Activated CD4-positive, alpha-beta memory T cell treated with anti-CD3 and anti-CD28 coated beads for 36 hours (primary cell): ENCODE measurements at places on chromosomes 2 and 18. TPM values are rescaled to one million over a fixed set of nuclear protein-coding genes. Genes with fewer than 3 reads are reported as not detected.
A peak's percentile ranks its signal among the peaks of the same experiment; 100 is the strongest.

RGPD3 gene
- total RNA-seq = 0.31 TPM

TRIM43 gene
- total RNA-seq = not detected

HAT1 gene
- 86.2 TPM for total RNA-seq

PIEZO2 gene
- total RNA-seq = not detected

FLACC1 gene
- total RNA-seq = 0.67 TPM

MATN3 gene
- not detected for total RNA-seq

GRCh38 chr18:36947820-36948348, 119.0 kb downstream of the KIAA1328 start:
- DNase-seq = no peak
- no peak overlapping the region for H3K4me3 ChIP-seq
- peaks cover 12% of the 10 kb centered on the region for H3K36me3 ChIP-seq
- H3K27ac ChIP-seq = no peak overlapping the region
- no peaks in the 10 kb centered on the region for H3K4me1 ChIP-seq

DNA sequence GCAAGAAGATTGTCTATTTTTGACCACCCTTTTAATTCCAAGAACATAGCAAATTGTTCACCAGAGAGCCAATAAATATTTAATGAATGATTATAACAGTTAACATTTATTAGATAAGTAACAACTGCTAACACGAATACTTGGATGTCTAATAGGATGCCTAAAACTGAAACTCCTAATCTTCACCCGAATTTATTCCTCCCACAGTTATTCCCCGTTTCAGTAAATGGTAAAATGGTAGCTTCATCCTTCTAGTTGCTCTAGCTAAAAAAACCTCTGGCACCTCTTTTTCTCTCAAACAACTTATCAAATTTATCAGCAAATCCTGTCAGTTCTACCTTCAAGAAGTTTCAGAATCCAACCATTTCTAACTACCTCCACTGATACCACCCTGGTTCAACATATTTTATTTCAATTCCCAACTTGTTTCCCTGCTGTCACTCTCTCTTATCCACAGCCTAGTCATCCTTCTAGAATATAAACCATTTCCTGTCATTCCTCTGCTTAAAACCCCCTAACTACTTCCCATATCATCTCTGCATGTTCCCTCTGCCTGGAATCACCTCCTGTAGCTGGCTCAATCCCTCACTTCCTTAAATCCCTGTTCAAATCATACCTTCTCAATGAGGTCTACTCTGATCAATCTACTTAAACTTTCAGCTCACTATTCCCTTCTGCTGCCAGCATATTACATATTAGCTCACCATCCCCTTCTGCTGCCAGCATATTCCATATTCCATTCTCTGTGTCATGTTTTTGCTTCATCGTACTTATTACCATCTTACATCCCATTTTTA, 93.8 kb downstream of the ROCK2 start:
- peaks cover 16% of the 10 kb centered on the region for H3K36me3 ChIP-seq
- H3K4me1 ChIP-seq = peaks cover 9% of the 10 kb centered on the region
- no peaks in the 10 kb centered on the region for H3K27me3 ChIP-seq

- H3K27ac ChIP-seq = peak overlapping the region; percentile 49
- peaks cover 13% of the 10 kb centered on the region for H3K4me1 ChIP-seq
- H3K36me3 ChIP-seq = peaks cover 2% of the 10 kb centered on the region
- DNase-seq = peak; percentile 26
- H3K27me3 ChIP-seq = peaks cover 39% of the 10 kb centered on the region
Observed at GRCh38 chr18:70289351-70290312, 787 bp downstream of the SOCS6 start.

DNA sequence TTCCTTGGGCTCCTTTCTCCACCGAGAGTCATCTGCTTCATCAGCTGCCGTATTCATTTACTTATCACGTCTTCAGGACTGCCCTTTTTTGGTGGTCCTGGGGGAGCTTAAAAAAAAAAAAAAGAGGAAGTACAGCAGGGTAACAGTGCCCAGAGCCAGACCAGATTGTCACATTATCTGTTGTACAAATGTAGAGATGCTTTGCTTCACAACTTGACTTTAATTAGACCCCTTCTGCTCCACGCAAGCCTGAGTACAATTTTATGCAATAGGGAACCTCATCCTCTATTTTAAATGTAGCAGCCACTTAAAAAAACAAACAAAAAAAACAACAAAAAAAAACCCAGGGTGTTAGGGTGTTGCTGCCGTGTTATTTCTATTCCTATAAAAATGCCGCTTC, 128.3 kb downstream of the PRPF40A start:
- no peak overlapping the region for H3K27ac ChIP-seq
- no peak overlapping the region for H3K4me3 ChIP-seq
- H3K4me1 ChIP-seq = peaks cover 14% of the 10 kb centered on the region
- H3K27me3 ChIP-seq = peaks cover 2% of the 10 kb centered on the region
- DNase-seq = no peak

GRCh38 chr2:236334122-236334876, 70.1 kb upstream of the ASB18 start:
- peaks cover 7% of the 10 kb centered on the region for H3K27me3 ChIP-seq
- H3K36me3 ChIP-seq = no peaks in the 10 kb centered on the region
- no peaks in the 10 kb centered on the region for H3K4me1 ChIP-seq
- H3K27ac ChIP-seq = no peak overlapping the region
- DNase-seq = no peak

DNA sequence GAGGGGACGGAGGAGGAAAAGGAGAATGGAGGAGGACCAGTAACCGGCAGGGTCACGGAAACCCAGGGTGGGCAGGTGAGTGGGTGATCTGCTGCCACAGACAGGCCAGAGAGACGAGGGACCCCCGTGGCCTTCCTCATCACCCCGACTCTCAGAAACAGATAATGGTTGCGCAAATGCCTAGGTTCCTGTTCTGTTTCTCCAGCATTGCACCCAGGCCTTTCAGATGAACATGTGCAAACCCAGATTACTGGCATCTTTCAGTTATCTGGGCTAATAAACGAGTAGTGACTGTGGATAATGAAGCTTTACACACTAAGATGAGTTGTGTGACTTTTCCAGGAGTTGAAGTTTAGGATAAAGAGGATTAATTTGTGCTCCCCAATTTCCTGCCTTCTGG, 46.5 kb downstream of the TET3 start:
- peak overlapping the region; percentile 1 for H3K27ac ChIP-seq
- H3K4me3 ChIP-seq = no peak overlapping the region
- no peak for DNase-seq
- H3K27me3 ChIP-seq = no peaks in the 10 kb centered on the region
- H3K4me1 ChIP-seq = peaks cover 63% of the 10 kb centered on the region

DNA sequence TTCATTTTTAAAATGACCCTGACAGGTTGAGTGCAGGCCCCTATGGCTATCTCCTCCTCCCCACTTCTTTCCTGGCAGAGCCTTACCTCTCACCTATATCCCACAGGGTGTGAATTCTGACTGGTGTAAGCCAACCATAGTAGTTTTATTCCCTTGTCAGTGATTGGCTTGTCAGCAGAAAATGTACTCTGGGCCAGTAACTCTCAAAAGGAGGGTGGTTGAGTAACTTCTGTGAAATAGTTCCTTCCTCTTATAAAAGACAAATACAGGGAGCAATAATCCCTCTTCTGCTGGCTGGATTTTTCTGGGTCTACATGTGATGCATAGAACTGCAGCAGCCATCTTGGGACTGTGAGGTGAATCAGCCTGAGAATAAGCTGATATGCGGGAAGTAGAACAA, 83.4 kb downstream of the RAPH1 start:
- H3K4me3 ChIP-seq = no peak overlapping the region
- DNase-seq = no peak
- no peaks in the 10 kb centered on the region for H3K27me3 ChIP-seq
- H3K27ac ChIP-seq = no peak overlapping the region

GRCh38 chr2:146931109-146931508, 913.7 kb upstream of the ACVR2A start:
- no peaks in the 10 kb centered on the region for H3K27me3 ChIP-seq
- H3K4me3 ChIP-seq = no peak overlapping the region
- DNase-seq = no peak
- H3K4me1 ChIP-seq = no peaks in the 10 kb centered on the region
- H3K36me3 ChIP-seq = no peaks in the 10 kb centered on the region
- no peak overlapping the region for H3K27ac ChIP-seq

DNA sequence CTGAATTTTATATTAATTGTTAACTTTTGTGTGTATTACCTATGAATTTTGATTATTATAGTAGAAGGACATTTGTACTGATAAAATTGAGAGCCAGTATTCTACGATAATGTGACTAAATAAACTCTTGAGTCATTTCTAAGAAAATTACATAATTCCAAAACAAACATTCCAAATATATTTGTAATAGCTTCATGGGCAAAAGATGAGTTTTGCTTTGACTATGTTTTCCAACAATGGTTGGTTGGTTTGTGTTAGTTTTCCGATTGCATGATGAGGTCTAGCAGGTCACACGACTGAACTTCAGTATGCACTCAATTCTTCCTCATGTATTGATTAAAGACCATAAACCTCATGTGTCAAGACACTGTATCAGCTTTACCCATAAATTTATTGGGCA, 71.7 kb upstream of the WDR75 start:
- no peak for DNase-seq
- H3K36me3 ChIP-seq = no peaks in the 10 kb centered on the region
- H3K4me3 ChIP-seq = no peak overlapping the region
- H3K27me3 ChIP-seq = no peaks in the 10 kb centered on the region
- H3K4me1 ChIP-seq = peaks cover 6% of the 10 kb centered on the region

DNA sequence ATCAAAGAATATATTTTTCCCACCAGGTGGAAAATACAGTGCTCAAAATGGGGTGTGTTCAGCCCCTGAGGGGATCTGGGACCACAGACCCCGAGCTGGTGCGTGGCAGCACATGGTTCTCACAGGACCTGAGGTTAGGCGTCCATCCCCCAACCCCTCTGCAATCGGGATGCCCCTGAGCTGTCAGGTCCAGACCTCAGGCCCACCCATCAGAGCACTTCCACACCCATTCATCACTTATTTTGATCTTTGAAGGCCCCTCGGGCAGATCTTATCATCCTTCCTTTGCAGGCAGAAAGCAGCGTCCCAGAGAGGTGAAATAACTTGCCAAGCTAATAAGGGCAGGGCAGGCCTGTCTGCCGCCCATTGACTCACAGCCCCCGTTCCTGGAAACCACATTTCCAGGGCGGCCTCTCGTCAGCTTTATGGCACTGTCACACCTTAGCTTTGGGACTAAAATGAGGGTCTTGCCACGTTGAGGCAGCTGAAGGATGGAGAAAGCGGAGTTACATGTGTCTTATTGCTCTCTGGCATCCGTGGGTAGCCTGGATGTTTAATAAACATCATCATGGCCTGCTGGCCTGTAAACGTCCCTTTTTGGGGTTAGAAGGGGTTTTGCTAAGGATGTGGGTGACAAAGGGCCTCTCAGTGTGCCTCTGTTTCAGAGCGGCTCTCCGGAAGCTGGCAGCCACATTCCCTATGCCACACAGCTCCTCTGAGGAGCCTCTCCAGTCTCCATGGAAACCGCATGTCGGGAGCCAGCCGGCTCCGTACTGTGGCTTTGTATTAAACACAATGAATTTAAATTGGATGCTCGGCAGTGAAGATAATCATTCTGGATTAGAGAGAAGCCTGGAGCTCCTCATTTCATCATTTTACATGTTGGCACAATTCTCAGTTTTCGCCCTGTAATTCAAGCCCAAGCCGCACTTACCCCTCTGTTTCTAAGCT, 58.3 kb upstream of the MAPRE3 start:
- DNase-seq = no peak
- peaks cover 20% of the 10 kb centered on the region for H3K27me3 ChIP-seq
- no peaks in the 10 kb centered on the region for H3K36me3 ChIP-seq
- no peak overlapping the region for H3K27ac ChIP-seq

DNA sequence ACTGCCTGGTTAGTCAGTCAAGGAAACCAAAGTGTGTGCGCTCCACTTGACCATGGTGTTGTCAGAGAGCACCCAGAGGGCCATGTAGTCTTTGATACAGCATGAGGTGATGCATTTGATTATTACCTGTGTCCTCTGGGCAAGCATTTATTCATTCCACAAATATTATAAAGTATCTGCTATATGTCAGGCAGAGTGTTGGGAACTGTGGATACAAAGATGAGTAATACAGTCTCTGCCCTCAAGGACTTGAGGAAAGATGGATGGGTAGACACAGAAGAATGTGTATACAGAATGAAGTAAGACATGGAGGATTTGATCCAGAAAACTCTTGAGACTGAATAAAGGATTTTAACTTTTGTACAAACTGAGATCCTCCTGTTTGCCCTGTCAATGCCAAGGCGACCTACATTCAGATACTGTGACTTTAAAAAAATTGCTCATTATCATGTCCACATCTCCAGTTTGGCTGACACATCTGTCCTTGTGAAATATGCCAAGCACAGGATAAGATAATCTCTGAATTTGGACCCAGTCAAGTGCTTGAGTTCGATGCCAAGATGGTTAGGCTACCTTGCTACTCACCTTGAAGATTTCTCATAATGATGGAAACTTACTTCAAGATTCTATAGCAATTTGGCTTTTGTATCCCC, 50.8 kb downstream of the ACYP2 start:
- no peak for DNase-seq
- peaks cover 4% of the 10 kb centered on the region for H3K36me3 ChIP-seq
- H3K4me1 ChIP-seq = no peaks in the 10 kb centered on the region
- H3K27me3 ChIP-seq = no peaks in the 10 kb centered on the region
- H3K27ac ChIP-seq = no peak overlapping the region

GRCh38 chr2:180061546-180061945, 54.4 kb upstream of the CWC22 start:
- no peak for DNase-seq
- no peaks in the 10 kb centered on the region for H3K36me3 ChIP-seq
- H3K4me1 ChIP-seq = no peaks in the 10 kb centered on the region
- no peak overlapping the region for H3K4me3 ChIP-seq
- H3K27ac ChIP-seq = no peak overlapping the region

- no peaks in the 10 kb centered on the region for H3K27me3 ChIP-seq
- no peak overlapping the region for H3K27ac ChIP-seq
- no peak for DNase-seq
- no peaks in the 10 kb centered on the region for H3K4me1 ChIP-seq
- no peaks in the 10 kb centered on the region for H3K36me3 ChIP-seq
- no peak overlapping the region for H3K4me3 ChIP-seq
Observed at GRCh38 chr2:77807531-77808215, 285.5 kb upstream of the LRRTM4 start.

- no peaks in the 10 kb centered on the region for H3K36me3 ChIP-seq
- DNase-seq = no peak
- H3K27me3 ChIP-seq = peaks cover 2% of the 10 kb centered on the region
- H3K4me3 ChIP-seq = no peak overlapping the region
- no peaks in the 10 kb centered on the region for H3K4me1 ChIP-seq
- no peak overlapping the region for H3K27ac ChIP-seq
Observed at GRCh38 chr2:104944495-104944894, 90.6 kb downstream of the POU3F3 start.

- no peaks in the 10 kb centered on the region for H3K4me1 ChIP-seq
- no peaks in the 10 kb centered on the region for H3K36me3 ChIP-seq
- no peak for DNase-seq
- H3K4me3 ChIP-seq = no peak overlapping the region
- no peaks in the 10 kb centered on the region for H3K27me3 ChIP-seq
Observed at GRCh38 chr18:73408469-73408868, 540.7 kb upstream of the NETO1 start.
